ENCODE measurements at places on chromosomes 7 and 10.

GRCh38 chr7:26480156-26480555 lies 188.5 kb downstream of the SNX10 start:
- no peak for DNase-seq

GRCh38 chr10:48309711-48310226 lies 3.3 kb downstream of the MAPK8 start:
- DNase-seq, result no peak

- no peak for DNase-seq
These were observed 19.6 kb downstream of the CUL2 start for GRCh38 chr10:35070521-35070920.

- no peak for DNase-seq
These were observed 18.3 kb downstream of the ANKMY2 start for GRCh38 chr7:16627236-16627635.

DNA sequence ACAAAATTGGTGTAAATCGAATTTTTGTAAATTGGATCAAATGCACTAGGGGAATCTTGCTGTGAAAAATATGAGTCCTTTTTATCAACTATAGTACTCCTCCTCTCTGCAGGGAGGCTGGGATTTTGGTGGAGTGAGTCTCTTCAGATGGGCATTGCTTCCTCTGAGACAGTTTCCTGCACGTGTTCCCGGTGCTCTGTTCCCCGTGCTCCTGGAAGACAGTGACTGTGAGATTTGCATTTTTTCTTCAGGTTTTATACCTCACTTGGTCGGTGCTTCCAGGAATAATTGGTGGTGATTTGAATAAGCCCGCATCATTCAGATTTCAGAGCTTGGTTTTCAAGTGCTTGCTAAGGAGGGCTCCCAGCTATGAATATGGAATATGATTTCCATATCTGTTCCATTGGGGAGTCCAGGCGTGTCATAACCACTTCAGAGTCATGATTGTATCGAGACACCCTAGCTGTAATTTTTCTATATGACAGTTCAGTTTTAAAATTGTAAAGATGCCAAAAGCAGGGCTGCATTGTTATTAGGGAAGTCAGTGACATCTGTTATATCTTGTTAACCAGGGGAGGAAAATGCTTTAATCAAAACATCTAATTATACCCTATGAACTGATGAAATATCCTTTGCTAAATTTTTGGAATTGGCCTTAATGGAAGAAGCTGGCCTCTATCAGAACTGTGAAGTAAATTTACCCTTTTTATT lies 12.3 kb downstream of the AUTS2 start:
- DNase-seq, result no peak

Measured in endothelial cell (in vitro differentiated cells).